ENCODE measurements at places on chromosomes 4 and X. TPM values are rescaled to one million over a fixed set of nuclear protein-coding genes. Genes with fewer than 3 reads are reported as not detected.
A peak's percentile ranks its signal among the peaks of the same experiment; 100 is the strongest.

DNA sequence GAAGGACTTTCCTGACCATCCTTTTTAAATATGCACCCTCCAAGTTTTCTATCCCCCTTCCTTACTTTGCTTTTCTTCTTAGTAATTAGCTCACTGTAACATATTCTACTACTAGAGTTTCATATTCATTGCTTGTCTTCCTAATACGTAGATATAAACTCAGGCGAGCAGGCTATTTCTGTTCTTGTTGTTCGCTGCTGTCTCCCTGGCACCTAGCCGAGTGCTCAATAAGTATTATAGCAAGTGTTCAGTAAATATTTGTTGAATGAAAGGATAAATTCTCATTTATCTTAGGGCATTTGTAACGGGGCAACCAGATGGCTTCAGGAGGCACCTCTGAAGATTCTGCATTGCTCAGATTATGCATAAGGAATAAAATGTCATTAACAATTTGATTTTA lies 6.8 kb upstream of the RHOH start:
- DNase-seq: no peak

GRCh38 chr4:8050555-8051206 lies 107.9 kb downstream of the ABLIM2 start:
- peak; percentile 65 for DNase-seq

BGN gene
- total RNA-seq: 90.8 TPM

GRCh38 chr4:177740563-177740962 lies 298.3 kb upstream of the AGA start:
- DNase-seq: peak; percentile 33

ATP2B3 gene
- 0.48 TPM for total RNA-seq

- DNase-seq: no peak
These were observed 16.6 kb downstream of the FRMPD3 start for GRCh38 chrX:107465932-107466620.

- no peak for DNase-seq
These were observed 232.2 kb upstream of the UGT8 start for GRCh38 chr4:114366368-114366767.

GRCh38 chrX:72018277-72019112 lies 107.8 kb downstream of the NHSL2 start:
- DNase-seq: peak; percentile 88

GRCh38 chr4:138562544-138562991 lies 320.4 kb upstream of the SLC7A11 start:
- no peak for DNase-seq

DNA sequence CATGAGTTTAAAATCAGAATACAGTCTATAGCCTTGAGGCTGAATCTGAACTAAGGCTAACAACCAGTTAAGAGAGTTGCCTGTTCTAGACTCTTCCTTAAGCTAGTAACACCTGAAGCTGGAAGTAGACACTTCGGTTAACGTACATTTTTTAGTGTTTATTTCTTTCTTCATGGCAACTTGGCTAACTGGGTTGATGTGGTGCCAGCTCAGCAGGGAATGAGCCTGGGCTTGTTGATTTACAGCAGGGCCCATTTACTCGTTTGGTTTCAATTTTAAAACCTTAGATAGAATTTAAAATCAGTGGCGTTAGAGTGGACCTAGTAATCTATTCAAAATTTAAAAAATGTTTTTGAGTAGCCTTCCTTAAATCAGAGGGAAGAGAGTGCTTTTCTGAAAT lies 137.6 kb upstream of the ESX1 start:
- no peak for DNase-seq

DNA sequence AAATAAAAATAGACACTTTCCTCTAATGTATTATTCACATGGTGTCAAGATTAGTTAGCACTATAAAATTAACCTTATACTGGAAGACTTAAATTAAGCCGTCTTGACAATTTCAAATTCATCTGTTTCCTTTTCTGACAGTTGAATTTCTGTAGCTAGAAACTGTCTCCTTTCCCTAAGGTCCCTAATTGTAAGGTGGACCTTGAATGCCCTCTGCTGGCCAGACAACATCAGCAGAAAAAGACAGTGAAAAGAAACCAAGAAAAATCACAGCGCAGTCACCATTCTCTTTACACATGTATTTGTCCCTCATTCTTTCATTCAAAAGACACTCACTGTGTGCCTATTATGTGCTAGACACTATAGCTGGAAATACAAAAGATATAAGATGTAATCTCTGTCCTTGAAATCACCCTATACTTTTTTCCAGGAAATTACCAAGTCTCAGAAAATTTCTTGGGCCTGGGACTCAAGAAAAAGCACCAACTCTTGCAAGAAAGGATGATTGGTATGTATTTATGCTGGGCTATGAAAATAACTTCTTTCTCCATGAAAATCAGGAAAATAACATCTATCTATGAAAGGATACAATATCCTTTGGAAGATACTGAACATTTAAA lies 32.7 kb upstream of the AMBN start:
- peak; percentile 81 for DNase-seq

RPS6KA6 gene
- total RNA-seq: 2.2 TPM

ZIC3 gene
- total RNA-seq: 0.72 TPM

GRCh38 chr4:120544838-120545237 lies 377.7 kb downstream of the PRDM5 start:
- no peak for DNase-seq

DNA sequence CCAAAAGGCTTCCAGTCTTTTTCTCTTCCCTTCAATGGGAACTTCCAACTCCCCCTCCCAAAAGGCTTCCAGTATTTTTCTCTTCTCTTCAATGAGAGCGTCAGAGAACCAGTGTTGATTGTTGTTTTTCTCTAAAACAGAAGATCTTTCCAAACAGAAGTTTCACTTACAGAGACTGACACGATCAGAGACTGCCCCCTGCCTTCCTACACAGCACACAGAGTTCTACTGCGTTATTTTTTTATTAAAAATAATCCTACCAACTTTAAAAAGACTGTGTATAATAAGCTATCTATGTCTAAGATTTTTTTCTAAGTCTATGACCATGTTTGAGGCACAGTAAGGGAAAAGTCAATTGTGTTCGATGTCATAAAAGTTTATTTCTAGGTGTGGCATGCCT lies 3.5 kb upstream of the HTR2C start:
- no peak for DNase-seq

DNA sequence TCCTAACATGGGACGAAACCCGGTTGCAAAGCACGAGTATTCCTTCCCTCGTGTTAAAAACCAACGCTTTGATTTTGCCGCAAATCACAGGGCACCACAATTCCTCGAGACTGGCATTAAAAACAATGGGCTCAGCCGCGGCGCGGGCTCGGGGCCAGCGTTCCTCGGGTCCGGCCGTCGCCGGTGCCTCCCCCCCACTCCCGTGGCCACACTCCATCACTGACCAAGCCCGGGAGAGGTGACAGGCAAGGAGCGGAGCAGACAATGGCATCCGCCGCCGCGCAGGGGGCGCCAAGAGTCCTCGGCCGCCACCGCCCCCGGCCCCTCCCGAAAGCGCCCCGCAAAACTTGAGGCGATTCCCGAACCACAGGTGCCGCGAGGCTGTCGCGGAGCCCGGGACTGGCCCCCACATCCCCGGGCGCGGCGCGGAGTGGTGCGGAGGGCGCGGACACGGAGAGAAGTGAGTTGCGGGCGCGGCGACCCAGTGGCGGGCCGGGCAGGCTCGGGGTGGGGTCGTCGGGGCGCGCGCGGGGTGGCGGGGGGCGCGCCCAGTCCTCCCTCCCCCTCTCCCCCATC lies 445 bp downstream of the AP1S2 start:
- DNase-seq: peak; percentile 2

PDCL2 gene
- total RNA-seq: not detected

GRCh38 chrX:118961866-118962560 lies 12.4 kb upstream of the LONRF3 start:
- DNase-seq: no peak

GRCh38 chr4:141599853-141600252 lies 36.5 kb upstream of the IL15 start:
- no peak for DNase-seq

GRCh38 chr4:139441029-139441428 lies 12.9 kb upstream of the RAB33B start:
- DNase-seq: no peak

DNA sequence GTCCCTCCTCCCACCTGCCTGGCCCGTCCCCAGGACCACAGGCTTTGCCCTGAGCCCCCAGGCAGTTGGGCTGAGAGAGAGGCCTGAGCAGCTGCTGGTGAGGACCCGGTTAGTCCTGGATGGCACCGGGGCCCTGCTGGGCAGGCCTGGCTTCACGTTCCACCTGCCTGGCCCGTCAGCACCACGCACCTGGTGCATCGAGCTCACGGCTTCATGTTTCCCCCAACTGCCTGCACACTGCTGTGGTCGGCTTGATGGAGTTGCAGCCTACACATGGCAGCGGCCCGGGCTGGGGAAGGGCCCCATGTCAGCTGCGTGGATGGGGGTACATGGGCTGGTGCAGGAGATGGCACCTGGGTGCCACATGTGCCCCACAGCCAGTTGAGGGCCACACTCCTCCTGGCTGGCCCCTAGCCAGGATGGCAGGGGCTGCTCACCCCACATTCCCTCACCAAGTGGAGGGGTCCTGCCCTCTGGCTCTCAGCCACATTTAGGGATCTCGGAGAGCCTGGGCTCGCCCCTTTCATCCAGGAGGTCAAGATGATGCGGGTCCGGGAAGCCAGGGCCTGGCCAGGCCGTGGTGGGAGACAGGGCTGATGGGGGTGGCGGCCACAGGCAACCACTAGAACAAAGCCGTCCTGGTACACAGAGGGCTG lies 28.5 kb downstream of the NKX1-1 start:
- no peak for DNase-seq

DNA sequence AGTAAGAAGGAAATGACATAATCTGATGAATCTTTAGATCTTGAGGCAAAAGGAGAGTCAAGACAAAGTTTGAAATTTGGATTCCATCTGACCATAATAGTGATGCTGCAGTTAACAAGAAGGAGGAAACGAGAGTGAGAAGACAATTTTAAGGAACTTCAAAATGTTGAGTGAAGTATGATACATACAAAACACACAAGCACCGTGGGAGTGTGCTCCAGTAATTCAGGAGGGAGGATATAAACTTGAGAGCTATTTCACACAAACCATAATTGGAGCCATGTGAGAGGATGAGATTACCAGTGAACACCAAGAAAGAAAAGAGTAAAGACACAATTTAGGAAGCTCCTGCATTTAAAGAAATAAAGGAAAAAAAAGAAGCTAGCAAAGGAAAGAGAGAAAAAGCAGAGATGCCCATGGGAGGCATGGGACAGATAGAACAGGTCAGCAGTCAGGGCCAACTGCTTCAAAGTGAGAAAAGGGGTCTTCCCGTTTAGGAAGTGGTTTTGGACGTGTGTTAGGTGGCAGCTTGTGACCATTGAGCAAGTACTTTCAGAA lies 150.7 kb upstream of the SLC7A11 start:
- no peak for DNase-seq

HTN3 gene
- 4.8 TPM for total RNA-seq

FGB gene
- total RNA-seq: 14.7 TPM

GRCh38 chrX:130100180-130100579 lies 10.1 kb downstream of the ELF4 start:
- DNase-seq: no peak

Measured in umbilical cord (tissue), 2 donors.